NCI-H1092 (cell line): ENCODE measurements at places on chromosomes 2 and 18.

DNA sequence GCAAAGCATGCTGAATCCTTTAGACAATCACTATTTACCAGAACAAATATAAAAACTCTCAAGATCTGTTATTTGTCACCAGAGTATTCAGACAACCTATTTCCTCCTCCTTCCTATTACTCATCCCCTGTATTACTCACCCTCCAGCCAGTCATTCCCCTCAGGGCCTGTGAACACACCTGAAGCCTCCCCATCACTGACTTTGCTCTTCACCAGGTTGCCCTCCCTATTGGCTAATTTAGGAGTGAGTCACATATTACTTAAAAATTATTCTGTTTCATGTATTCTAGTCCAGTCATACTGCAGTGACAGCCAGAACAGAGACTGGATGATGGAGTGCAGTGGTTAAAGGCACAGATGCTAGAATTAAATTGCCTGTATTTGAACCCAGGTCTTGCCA, 3.7 kb upstream of the ATG16L1 start:
- no peak for DNase-seq

DNA sequence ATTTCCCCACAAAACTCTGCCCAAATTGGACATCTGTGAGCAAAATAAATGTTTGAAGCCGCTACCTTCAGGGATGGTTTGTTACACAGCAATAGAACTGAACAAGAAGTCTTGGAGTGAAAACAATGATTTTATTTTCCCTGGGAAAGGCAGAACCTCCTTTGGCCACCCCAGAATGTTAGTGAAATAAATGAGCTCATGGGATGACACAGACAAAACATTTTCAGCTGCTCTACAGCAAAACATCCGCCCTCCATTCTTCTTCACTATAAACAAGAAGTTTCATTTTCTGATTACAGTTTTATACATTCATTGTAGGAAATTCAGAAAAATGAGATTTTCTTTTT, 4.3 kb upstream of the EFHD1 start:
- DNase-seq = no peak

- DNase-seq = no peak
Measured at GRCh38 chr18:36009214-36009613, 36.7 kb downstream of the RMP24 start.

DNA sequence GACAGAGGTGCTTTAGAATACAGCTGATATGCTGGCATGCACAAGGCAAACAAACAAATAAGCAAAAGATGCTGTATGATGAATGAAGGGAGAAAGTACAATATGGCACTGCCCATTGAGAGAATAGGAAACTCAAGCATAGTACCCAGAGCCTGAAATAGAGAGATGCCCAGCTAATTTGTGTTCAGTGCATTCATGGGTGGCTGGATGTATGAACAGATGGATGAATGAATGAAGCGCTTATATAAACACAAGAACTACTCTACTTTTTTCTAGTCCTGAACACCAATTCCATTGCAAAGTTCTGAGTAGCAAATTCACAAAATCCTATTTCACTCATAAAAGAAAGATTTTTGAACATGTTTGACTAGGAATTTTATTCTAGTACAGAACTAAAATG, 756.3 kb downstream of the SATB2 start:
- no peak for DNase-seq

GRCh38 chr2:32865399-32866068, 81.2 kb upstream of the LTBP1 start:
- no peak for DNase-seq

DNA sequence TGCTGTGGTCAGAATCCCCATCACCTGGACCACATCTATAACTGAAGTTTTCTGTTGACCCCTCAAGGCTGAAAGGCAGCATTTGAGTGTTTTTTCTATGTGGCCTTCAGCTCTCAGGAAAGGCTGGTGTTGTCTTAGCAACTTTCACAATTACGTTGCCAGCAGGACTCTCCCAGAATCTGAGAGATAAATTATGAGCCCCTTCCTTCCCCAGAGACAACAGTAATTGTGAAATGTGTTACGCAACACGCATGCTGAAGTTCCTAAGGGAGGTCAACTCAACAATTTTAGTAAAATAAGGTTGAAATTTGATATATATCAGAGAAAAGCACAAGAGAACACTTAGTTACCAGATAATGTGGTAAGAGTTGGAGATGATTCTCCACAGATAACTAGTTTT, 216.5 kb upstream of the SLC8A1 start:
- no peak for DNase-seq

DNA sequence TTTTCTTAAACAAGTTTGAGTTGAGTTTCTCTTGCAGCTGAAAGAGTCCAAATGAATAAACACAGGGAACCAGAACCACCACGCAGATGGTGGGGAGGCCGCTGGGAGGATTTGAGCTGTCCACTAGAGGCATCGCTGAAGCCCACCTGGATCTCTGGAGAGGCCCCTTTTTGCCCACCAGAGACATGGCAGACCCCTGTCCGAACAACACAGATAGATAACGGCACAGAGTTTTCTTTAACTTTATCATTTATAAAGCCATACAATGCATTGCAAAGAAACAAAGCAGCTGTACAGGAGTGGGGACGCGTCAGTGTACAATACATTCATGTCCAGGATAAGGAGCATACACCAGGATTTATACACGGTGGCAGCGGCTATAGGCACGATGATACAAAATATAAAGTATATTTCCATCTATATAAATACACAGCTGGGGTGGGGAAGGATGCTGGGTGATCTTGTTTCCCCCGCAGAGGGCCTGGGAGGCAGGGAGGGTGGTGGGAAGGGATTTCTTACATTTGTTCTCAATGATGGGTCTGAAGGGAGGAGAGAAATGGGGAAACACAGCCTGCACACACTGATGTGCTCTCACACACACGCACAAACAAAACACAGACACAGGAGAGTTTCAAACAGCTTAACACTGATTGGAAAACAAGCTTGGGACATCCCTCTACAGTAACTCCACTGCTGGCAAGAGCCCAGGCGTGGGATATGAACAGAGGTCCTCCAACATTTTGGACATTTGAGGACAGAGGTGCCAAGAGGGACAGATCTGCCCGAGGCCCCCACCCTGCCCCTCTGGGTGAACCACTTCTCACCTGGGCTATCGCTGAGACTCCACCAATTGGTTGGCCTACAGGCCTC, 203.0 kb downstream of the TNS1 start:
- no peak for DNase-seq

GRCh38 chr2:24917086-24917485, 3.0 kb downstream of the ADCY3 start:
- no peak for DNase-seq

- DNase-seq = no peak
Measured at GRCh38 chr18:1246827-1247226, 342.2 kb downstream of the ADCYAP1 start.

DNA sequence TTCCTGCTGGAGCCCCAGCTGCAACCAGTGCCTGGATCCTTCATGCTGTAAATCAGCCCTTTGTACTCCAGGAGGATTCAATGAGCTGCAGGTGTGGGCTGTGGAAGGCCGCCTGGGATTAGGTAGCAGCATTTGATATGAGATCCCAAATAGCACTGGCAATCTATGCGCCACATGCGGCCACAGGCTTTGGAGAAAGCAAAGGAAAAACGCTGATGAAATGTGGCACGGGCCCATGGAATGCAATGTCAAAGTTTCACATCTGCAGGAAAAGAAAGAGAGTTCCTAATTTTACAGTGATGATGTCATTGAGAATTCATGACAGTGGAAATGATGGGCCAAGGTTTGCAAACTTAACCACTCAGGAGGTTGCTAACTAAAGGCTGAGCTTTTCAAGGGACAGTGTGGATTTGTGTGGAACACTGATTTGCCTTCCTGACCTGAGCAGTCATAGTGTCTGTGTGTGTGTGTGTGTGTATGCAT, 216.4 kb upstream of the OSR1 start:
- peak; percentile 65 for DNase-seq

DNA sequence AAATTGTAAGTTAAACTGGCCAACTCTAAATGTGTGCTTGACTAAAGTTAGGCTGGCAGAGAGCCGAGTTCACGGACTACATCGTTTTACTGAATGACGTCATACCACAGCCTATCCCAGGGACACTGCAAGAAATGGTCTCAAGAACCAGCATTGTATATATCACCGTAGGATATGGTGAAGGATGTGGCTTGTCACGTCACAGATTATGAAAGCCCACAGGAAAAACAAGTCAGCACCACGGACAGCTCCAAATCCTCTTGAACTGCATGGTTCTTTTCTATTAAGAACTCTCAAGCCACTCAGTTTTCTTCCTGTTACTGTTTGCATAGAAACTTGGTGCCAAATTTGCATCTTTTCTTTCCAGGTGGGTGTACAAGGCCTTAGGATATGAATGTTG, 85.1 kb upstream of the ACAA2 start:
- no peak for DNase-seq

DNA sequence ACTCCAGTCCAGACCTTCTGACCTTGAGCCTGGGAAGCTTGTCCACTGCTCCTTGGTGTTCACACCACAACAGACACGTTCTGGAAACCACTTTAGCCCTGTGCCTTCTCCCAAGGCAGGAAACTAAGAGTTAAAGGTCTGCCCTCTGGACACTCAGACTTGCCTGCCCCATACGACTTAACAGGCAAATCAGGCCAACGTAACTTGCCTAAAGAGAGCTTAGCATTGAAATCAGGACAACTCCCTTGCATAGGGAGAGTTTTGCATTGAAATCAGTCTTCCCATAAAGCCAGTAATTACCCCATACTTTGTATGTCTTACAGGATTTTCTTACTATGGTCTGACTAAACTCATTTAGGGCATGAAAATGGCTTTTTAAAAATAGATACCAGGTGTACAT, 18.5 kb downstream of the NFE2L2 start:
- DNase-seq = no peak

DNA sequence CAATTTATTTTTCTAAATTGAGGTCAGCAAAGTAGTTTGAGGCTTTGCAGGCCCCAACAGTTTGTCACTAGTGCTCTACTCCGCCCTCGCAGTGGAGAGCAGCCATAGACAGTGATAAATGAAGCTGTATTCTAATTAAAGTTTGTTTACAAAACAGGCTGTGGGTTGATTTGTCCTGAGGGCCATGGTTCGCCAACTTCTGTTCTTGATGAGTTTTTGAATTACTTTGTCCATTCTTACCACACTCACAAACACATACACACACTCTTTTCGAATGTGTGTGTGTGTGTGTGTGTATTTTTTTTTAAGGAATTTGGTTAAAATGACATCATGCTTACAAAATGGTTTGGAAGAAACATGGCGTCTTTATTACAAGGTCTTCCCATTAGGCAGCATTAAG, 68.6 kb downstream of the MTCL1 start:
- DNase-seq = no peak

DNA sequence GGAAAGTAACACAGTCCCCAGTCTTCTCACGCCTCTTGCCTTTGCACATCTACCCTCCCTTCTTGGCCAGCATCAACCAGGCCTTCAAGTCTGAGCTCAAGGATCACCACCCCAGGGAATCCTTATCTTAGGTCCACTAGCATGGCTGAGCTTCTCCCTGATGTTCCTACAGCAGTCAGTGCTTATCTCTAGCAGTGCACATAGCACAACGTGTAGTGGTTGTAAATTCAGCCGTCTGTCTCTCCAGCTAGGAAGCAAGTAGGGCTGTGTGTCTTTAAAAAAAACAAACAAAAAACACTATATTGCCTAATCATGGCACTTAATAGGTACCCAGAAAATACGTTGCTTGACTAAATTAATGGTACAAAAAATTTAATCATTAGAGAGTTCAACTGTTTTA, 29.2 kb downstream of the KCNG3 start:
- no peak for DNase-seq

DNA sequence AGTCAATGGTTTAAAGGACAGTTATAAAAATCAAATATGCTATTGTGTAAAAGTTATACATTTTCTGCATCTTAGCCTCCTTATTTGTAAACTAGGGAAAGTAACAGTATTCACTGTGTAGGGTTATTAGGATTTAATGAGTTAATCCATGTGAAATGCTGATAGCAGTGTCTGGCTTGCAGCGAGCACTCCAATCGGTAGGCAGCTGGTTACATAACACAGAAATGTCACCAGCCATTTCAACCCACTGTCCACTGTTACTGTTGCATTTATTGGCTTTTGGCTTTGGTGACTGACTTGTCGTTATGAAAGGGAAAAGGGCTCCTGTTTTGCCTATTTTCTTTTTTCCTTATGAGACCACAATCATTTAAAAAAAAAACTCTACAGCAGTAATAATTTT, 38.9 kb downstream of the ID2 start:
- no peak for DNase-seq

DNA sequence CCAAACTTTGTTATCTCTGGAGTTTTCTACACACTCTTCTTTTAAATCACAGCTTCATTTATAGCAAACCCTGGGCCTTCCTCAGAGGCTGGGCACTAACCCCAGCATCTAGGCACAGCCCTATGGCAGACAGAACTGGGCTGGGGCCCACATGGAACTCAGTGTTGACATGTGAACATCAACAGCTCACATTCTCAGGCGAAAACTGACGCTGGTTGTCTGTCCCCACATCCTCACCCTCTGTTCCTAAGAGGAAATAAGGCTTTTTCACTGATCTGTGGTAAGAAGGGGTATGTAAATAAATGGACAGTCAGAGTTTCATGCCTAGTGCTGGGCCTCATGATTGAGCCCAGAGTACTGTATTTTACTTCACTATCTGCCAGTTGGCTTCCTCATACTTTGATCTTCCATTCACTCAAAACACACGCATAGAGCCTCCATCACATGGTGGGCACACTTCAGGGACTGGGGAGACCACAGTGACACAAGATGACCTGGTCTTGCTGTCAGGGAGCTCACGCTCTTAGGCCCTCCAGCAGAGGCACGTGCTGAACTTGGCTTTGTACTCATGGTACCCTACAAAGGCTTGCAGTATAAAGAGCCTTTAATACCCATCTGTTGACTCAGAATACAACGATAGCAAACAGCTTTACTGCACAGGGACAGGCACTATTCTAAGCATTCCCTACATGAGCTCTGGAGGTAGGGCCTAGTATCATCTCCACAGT, 43.0 kb downstream of the EFEMP1 start:
- no peak for DNase-seq

GRCh38 chr18:58387716-58388115, 241.2 kb downstream of the ALPK2 start:
- no peak for DNase-seq

DNA sequence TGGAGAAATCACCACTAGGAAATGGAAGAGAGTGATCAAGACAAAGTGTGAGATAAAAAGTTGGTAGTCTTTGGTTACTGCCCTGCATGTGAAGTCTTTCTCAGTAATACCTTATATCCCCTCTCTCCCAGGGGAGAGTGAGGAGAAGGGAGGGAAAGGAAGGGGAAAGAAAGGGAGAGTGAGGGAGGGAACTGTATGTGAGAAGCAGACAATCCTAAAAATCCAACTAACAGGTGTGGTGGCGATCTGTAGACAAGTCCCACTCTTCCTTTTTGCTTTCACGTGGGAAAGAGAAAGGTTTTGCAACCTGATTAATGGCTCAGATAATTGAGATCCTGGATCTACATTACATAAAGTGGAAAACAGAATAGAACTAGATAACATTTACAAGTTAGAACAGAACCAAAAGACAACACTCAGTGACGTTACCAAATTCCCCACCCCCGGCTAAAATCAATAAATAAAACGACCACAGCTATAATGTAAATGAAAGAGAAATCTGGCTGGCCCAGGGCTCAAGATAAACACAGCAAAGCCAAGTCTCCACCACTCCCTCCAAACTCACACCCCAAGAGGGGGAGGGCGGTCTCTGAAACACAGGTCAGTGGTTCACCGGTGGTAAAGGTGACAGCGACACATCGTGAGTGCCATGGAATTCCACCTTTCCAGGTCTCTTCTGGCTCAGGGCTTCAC, 10.0 kb upstream of the APCDD1 start:
- DNase-seq = no peak
